ENCODE measurements at places on chromosomes 2 and 18.

GRCh38 chr18:41543815-41544214 lies 411.2 kb upstream of the PIK3C3 start:
- no peaks in the 10 kb centered on the region for H3K27me3 ChIP-seq
- H3K4me3 ChIP-seq, result no peak overlapping the region
- no peaks in the 10 kb centered on the region for H3K36me3 ChIP-seq
- H3K27ac ChIP-seq, result no peak overlapping the region

- no peaks in the 10 kb centered on the region for H3K27me3 ChIP-seq
- no peaks in the 10 kb centered on the region for H3K4me1 ChIP-seq
- DNase-seq, result no peak
- no peak within 1 kb of the TSS for H3K4me3 ChIP-seq
- no peak within 1 kb of the TSS for H3K27ac ChIP-seq
- H3K36me3 ChIP-seq, result no peaks in the 10 kb centered on the region
Measured at GRCh38 chr2:77521931-77522470, at the start of gene LRRTM4. LRRTM4 (minus strand) TSS chr2:77522376.

DNA sequence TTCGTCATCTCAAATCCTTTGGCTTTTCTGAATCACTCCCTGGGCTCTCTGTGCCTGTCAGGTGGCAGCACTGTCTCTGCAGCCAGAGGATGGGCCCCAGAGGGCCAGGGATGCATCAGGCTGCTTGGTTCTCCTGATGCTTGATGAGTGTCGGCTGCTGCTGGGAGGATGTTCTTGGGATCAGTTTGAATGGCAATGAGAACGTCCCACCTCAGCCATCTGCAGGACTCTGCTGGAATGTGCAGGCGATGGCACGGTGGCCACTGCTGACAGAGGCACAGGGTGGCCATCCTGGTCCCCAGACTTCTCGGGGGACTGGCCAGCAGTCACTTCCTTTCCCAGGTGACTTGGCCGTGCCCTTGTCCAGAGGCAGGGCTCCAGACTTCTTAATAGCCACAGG lies 146.0 kb downstream of the FAM210A start:
- H3K4me3 ChIP-seq, result no peak overlapping the region
- no peak for DNase-seq
- H3K27me3 ChIP-seq, result no peaks in the 10 kb centered on the region
- no peak overlapping the region for H3K27ac ChIP-seq
- peaks cover 34% of the 10 kb centered on the region for H3K4me1 ChIP-seq
- H3K36me3 ChIP-seq, result no peaks in the 10 kb centered on the region

- peak; percentile 93 for DNase-seq
- no peaks in the 10 kb centered on the region for H3K27me3 ChIP-seq
- no peaks in the 10 kb centered on the region for H3K36me3 ChIP-seq
Measured at GRCh38 chr18:46167971-46168370, 63.8 kb downstream of the HAUS1 start.

GRCh38 chr18:77100751-77101355 lies 31.7 kb downstream of the MBP start:
- H3K4me1 ChIP-seq, result peaks cover 31% of the 10 kb centered on the region
- peaks cover 61% of the 10 kb centered on the region for H3K36me3 ChIP-seq
- DNase-seq, result no peak

DNA sequence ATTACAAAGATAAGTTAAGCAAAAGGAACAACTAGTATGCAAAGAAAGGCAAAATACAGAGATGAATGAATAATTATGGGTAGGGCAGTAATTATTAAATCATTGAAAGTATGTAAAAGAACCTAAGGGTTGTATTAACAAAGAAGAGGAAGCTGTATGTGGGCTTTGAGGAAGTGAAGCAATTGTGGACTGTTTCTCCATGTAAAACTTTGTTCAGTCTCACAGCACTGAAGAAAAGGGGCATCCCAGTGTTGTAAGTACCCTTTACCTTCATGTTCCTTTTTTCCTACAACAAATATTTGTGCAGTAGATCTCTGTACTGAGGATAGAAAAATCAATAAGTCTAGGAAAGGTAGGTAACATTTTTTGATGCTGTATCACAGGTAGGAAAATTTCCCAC lies 388.7 kb upstream of the NRP2 start:
- DNase-seq, result no peak
- no peaks in the 10 kb centered on the region for H3K27me3 ChIP-seq
- H3K27ac ChIP-seq, result no peak overlapping the region
- H3K36me3 ChIP-seq, result no peaks in the 10 kb centered on the region
- no peak overlapping the region for H3K4me3 ChIP-seq

GRCh38 chr18:78875016-78875777 lies 104.4 kb upstream of the SALL3 start:
- no peaks in the 10 kb centered on the region for H3K36me3 ChIP-seq
- no peak overlapping the region for H3K4me3 ChIP-seq
- DNase-seq, result peak; percentile 25
- H3K27ac ChIP-seq, result no peak overlapping the region
- H3K27me3 ChIP-seq, result peaks cover 24% of the 10 kb centered on the region
- H3K4me1 ChIP-seq, result no peaks in the 10 kb centered on the region

Measured in common myeloid progenitor, CD34-positive (primary cell).